ENCODE measurements at places on chromosomes 3 and 15.

GRCh38 chr3:13462125-13462629, 17.9 kb upstream of the HDAC11 start:
- DNase-seq = no peak

GRCh38 chr3:27171113-27171512, 198.1 kb downstream of the NEK10 start:
- no peak for DNase-seq

- no peak for DNase-seq
These were observed 74.5 kb downstream of the NSUN3 start for GRCh38 chr3:94137377-94137776.

- no peak for DNase-seq
These were observed 34.9 kb downstream of the MAGEF1 start for GRCh38 chr3:184676927-184677326.

- no peak for DNase-seq
These were observed 173.0 kb upstream of the FRMD4B start for GRCh38 chr3:69558912-69559311.

GRCh38 chr15:63369296-63369695, 12.3 kb downstream of the CA12 start:
- no peak for DNase-seq

GRCh38 chr3:43742920-43743319, 52.2 kb downstream of the ABHD5 start:
- no peak for DNase-seq

- no peak for DNase-seq
These were observed 710.1 kb upstream of the CBLB start for GRCh38 chr3:106578911-106579310.

DNA sequence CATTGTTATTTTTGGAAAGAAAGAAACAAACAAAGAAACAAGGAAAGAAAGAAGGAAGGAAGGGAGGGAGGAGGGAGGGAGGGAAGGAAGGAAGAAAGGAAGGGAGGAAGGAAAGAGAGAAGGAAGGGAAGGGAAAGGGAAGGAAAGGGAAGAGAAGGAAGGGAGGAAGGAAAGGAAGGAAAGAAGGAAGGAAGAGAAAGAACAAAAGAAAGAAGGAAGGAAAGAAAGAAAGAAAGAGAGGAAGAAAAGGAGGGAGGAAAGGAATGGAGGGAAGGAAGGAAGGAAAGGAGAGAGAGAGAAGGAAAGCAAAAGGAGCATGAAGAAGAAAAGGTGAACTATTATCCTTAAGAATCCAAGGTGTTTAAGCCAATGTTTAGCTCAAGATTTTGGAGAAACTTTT, 262.7 kb upstream of the STT3B start:
- no peak for DNase-seq

GRCh38 chr15:34275721-34276120, 50.9 kb downstream of the EMC4 start:
- DNase-seq = no peak

DNA sequence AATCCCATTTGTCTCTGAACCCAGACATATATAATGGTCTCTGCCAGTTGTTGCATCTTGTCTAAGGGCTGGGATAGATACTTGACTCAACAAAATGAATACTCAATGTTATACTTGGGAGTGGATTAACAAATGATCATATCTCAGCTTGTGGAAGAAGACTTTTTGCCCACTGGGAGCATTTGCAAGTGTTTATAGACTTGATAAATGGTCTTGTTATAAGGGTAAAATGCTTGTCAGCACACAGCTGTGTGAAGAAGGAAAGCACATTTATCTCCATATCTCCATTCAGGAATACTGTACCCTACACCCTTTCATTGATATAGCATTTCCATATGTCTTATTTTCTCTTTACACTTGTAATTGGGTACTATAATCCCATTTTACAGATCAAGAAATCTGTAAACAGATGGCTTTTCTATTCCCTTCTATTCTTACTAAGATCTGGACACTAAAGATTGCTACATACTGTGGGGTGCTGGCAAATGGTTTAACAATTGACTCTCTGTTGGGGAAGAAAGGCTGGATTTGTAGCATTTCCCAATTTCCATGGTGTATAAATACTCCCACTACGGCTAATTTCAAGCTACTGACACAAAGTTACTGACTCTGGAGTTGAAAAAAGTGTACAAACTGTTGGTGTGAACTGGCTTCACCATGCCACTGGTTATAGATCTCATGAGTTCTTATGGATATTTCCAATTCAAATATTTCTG, 154.6 kb downstream of the CHST2 start:
- no peak for DNase-seq

DNA sequence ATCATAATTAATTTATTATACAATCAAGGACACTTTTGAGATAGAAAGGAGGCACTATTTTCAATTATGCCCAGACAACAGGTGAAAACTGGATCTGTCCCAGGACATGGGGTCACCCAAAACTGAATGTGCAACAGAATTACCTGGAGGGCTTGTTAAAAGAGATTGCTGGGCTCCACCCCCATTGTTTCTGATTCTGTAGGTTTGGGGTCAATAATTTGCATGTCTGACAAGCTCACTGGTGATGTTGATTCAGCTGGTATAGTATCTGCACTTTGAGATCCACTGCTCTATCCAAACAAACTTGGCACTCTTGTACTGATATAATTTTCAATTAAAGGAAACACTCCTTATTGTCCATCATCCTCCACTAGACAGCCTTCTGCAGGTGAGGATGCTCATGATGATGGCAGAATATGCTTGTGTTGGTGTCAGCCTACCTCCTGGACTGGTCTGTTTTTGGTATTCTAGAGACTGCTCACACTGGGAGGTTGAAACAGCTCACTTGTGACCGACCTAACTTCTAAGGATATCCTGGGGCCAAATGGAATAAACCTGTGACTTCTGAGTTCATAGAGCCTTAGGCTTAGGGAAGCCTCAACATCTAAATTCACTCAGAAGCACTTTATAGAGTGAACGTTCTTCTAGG, 2.2 kb downstream of the P2RY14 start:
- no peak for DNase-seq

DNA sequence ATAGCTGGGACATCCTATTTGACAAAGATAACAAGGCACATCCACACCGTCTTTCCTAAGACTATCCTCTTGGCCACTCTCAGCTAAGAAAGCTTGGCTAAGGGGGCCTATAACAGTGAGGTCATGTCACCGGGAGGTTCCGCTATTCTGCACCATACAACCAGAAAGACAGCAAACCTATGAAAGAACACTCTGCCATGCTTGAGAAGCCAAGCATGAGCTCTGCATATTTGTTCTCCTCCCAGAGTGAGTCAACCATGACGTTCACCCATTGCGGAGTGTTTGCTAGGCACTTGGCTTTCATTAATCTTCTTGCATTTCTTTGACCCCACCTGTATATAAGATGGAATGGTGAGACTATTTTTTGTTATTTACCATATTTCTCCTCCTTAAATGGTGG, 141.2 kb downstream of the GMNC start:
- no peak for DNase-seq

DNA sequence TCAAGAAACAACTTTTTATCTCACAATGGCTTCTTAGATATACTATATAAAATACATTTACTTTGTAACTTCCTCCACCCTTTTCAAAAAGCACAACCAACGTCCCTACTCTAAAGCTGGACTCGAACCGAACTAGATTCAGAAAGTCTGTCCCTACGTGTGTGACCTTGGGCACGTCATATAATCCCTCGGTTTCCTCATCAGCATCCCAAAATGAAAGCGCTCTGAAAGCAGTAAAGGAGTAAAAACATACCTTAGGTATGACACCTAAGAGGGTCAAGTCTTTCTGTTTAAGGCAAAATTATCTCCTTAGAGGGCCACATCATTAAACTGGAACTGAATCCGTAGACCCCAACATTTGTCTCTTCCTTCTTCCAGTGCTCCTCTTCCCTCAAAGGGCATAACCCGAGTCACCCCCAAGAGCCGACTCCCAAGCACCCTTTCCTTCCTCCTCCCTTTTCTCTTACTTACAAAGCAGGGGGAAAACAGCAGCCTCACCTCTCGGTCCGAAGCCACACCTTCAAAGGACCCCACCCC, 663 bp downstream of the PDCD10 start:
- DNase-seq = no peak

- no peak for DNase-seq
These were observed 78.6 kb downstream of the SEMA6D start for GRCh38 chr15:47795864-47796263.

GRCh38 chr3:188157971-188158370, 4.0 kb downstream of the LPP start:
- DNase-seq = no peak

DNA sequence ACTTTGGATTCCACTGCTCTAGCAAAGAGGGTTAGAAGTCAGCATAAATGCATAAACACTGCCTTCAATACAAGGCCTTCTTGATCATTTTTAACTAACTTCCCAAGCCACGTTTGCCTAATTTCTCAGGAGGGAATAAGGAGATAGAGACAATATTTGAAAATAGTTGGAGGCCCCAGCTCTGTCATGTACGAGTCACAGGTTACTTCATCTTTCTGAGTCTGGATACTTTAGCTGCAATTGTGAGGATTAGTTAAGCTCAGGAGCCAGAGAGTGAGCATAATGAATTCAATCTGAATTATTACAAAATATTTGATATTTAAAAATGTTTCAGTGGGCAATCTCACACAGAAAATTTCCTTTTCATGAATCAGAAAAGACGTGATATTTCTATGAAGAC, 298.9 kb downstream of the SHOX2 start:
- DNase-seq = no peak

DNA sequence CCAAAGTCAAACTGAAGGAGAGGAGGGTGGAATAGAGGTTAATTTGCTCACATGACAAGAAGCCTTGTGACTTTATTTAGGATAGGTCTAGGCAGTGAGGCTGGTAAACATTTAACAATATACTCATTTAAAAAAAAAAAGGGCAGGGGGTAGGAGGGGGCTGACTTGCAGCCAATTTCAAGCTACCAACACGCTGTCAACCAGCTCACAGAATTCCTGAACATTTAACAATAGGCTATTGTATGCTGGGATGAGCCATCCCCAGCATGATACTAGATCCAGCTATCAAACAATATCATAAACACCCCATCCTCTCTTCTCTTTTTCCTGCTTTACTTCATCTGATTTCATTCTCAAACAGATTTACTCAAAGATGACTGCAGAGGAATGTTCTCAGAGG, 1096.3 kb upstream of the CFAP20DC start:
- DNase-seq = no peak

DNA sequence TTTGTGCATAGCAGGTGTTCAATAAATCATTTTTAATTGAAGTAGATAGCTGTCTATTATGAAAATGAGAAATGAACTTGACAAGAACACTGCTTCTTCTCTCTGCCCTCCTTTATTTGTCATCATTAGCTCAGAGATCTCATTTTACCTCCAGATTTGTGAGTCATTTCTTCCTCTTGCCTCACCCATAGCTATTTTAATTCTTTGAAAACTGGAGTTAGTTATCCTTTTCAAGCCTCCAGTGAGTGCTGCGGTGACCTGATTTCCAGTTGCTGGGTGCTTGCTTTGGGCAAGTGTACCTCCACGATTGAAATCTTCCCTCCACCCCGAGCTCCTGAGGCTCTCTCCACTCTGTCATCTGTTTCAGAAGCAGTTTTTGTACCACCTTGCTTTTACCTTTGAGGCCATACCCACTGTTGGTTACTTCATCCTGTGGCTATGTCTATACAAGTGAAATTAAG, 114.6 kb downstream of the NFKBIZ start:
- DNase-seq = no peak

DNA sequence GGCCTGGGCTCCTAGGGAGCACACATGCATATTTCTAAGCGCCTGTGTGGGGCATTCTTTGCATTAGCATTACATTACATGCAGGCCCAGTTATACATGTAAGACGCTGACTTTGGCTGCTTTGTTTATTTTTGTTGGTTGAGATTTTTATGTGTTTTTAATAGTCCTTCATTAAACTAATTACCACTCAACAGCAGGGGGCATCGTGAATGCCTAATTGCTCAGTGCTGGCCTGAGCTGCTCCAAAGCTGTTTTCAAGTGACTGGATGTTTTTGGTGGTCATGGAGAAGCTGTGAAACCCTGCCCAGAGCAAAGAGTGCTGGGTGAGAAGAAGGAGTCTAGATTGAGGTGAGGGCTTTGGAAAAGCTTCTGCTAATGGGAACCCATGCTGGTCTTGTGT, 41.5 kb downstream of the GPD1L start:
- no peak for DNase-seq

DNA sequence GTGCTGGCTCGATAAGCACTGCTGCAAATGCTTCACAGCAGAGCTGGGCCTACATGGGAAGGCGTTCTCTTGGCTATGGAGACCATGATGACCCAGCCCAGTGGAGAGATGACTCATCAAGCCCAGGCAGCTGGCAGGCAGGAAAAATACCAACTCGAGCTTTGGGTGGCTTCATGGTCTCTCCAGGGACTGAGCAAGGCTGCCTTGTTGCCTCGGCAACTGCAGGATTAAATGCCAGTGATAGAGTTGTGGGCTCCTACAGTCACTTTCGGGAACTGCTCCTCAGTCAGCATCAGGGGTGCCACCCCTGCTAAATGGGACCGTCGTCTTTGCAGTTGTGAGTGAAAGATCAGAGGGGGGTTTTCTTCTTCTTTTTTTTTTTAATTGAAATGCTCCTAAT, 54.6 kb upstream of the MYZAP start:
- no peak for DNase-seq

- no peak for DNase-seq
These were observed 3.7 kb upstream of the ACKR4 start for GRCh38 chr3:132593241-132593946.

DNA sequence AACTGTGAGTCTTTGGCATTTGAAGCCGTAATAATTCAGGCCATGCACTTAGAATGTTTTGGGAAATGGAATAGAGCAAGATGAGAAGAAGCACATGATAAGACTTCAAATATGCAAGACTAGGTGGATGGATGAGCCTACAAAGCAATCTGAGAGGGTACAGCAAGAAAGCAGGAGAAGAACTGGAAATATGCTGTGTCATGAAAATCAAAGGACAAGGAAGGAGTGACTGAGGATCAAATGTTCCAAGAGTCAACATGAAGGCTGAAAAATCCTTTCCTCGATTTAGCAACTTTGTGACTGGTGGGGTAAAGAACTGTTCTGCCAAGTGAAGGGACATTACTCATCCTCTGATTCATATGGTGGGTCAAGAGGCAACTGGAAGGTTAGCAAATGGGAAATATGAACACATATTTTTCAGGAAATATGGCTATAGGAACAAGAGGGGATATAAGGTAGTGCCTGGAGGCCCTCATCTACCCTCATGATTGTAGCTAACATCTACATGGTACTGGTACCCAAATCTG, 803.7 kb upstream of the ARRDC4 start:
- no peak for DNase-seq

All from central memory CD4-positive, alpha-beta T cell (primary cell).